ENCODE measurements at places on chromosomes 5 and 9.

GRCh38 chr9:10172476-10172875 is 440.3 kb downstream of the PTPRD start:
- DNase-seq, result no peak

- no peak for DNase-seq
These were observed 167.0 kb upstream of the SV2C start for GRCh38 chr5:75916144-75916543.

- no peak for DNase-seq
These were observed 75.7 kb downstream of the AMBP start for GRCh38 chr9:114002271-114002985.

DNA sequence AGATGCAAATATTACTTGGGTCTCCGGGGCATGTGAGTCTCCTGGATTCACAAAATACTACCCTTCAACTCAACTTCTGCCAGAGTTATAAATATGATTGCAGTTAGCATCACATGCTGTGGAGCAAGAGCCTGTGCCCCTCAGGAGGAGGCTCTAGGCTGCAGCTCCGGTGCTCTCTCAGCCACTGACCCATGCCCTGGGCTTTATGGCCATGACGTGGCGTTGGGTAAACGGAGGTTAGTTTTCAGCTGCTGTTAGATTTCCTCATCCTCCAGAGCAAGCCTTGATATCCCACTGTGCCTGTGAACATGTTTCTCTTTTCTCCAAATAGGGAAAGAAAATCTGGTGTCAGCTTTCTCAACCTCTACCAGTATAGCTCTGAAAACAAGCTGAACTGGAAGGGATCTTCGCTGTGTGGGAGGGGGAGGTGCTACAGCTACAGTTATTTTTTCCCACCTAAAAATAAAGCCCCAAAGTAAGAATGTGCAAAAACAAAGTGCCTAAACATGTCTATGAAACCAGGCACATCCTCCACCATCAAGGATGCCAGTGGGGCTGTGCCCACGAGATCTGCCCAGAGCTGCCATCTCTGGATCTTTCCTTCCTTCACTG is 124.4 kb upstream of the GPR151 start:
- no peak for DNase-seq

DNA sequence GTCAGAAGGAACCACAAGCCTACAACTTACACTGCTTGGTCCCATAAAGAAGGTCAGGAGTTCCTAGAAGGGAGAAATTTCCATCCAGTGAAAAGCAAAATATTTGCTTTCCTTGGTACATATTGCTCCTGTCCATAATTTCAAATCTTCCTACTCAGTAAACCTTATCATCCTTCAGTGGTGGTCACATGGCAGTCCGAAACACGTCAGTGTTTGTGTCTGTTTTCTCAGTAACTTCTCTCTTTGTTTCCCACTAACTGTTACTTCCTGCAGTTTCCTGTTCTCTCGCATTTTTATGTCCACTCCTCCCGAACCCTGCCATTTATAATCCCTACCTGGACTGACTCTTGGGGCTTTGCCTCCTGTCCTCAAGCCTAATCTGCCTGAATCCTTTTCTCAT is 129.1 kb downstream of the FANCC start:
- no peak for DNase-seq

GRCh38 chr9:89079391-89079790 is 88.1 kb downstream of the S1PR3 start:
- no peak for DNase-seq

- no peak for DNase-seq
These were observed 5.5 kb upstream of the TNIP1 start for GRCh38 chr5:151086192-151086869.

DNA sequence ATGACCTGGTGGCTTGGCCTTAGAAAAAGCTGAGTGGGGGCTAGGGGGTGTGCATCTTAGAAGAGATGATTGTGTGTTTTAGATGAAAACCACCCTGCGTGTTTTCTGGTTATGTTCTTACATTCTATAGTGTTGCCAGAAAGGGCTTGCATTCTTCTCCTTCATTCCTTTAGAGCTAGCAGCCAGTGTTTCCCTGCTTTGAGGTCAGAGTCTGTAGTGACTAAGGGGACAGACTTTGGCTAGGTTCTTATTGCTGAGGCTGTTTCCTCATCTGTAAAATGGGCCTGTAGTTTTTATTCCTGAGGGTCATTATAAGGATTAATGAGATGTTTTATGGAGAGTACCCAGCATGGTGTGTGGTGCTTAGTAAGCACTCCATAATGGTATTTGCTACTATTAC is 6.4 kb downstream of the MAST4 start:
- no peak for DNase-seq

DNA sequence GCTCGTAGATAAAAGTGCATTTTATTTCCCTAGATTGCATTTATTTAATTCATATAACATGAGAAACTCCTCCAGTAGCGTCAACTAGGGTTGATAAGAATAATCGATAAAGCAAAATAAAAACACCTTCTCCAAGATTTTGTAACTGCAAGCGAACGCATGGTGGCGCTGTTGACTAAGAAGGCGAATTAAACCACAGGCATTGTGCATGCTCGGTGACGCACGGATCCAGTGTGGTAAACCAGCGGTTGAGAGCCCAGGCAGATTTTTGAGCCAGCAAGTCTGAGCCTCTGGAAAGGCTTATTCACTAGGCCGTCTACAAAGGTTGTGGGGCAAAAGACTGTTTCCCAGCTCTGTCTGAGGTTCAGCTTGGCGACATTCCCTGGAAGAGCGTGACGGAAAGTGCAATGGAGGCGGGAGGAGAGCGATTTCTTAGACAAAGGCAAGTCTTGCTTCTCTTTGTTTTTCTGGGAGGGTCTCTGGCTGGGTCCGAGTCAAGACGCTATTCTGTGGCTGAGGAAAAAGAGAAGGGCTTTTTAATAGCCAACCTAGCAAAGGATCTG is at the start of gene PCDHB3:
Gene PCDHB3, plus strand, starts transcription at position 231 of the 563 bp plus-strand sequence. Its CDS starts 177 bp downstream, at position 408.
- no peak for DNase-seq

GRCh38 chr5:34657274-34657921 is 1.3 kb downstream of the RAI14 start:
- no peak for DNase-seq

DNA sequence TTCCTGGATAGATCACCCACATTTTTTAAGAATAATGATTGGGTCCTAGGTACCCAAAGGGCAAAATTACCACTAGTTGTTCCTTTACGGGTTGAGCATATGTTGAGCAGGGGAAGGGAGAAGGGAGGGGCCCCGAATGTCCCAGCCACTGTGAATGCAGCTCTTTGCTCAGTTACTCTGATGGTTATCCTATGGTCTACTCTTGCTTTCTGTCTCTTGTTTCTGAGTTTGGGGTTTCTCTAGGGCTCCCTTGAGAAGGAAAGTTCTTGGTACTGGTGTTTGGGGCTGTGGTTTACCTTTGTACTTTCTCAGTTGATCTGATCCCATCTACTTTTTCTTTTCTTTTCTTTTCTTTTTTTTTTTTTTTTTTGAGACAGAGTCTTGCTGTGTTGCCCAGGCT is 55.6 kb downstream of the ALG2 start:
- no peak for DNase-seq

GRCh38 chr5:5037674-5038073 is 102.5 kb upstream of the ADAMTS16 start:
- no peak for DNase-seq

GRCh38 chr9:9563817-9564216 is 1049.0 kb downstream of the PTPRD start:
- DNase-seq, result no peak

GRCh38 chr9:98708933-98709911 is at the start of gene GABBR2:
GABBR2 (minus strand) TSS chr9:98708935; CDS start chr9:98708737, 198 bp downstream.
- DNase-seq, result no peak

GRCh38 chr5:174118823-174119467 is 73.4 kb downstream of the NSG2 start:
- no peak for DNase-seq
